ENCODE measurements at places on chromosomes 5 and 9.

DNA sequence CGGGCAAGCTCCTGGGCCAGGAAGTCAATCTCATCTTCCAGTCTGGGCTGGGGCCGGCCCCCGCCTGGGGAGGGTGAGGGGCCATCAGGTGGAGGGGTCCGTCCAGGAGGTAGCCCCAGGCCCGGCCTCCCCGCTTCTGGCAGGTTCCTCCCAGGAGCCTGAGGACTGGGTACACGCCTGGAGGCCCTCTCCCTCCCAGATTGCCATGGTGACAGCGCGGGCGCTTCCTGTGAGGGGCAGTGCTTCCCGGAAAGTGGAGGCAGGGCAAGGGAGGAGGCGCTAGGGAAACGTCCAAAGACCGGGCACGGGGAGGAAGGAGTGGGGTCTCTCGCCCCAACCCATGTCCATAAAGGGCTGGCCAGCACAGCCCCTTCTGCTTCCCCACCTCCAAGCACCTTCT is 4.9 kb downstream of the NPDC1 start:
- DNase-seq, result no peak

DNA sequence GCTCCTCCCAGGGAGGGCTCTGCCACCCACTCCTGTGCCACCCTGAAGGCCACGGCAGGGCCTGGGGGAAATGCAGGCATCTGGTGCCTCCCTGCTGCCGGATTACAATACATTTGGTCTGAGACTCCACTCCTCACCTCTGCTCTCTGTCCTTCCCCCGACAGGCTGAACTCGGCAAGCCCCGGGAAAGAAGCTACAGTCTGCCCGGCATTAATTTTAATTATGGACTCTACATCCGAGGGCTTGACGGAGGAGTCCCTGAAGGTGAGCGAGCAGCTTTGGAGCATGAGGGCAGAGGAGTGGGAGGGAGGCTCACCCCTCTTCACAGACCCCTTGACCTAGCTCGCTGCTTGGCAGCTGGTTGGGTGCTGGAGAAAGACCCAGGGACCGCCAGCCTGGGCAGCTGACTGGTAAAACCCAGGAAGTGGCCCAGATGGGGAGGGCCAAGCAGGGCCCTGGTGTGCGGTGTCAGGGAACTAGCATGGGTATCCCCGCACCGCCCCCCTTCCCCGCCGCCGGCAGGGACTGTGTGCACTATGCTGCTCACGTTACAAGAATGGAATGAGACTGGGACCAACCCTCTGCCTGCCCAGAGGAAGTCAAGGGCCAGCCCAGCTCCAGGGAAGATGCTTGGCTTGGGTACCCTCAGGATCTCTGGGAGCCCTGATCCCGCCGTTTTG is 83.7 kb upstream of the BARHL1 start:
- DNase-seq, result peak; percentile 15

DNA sequence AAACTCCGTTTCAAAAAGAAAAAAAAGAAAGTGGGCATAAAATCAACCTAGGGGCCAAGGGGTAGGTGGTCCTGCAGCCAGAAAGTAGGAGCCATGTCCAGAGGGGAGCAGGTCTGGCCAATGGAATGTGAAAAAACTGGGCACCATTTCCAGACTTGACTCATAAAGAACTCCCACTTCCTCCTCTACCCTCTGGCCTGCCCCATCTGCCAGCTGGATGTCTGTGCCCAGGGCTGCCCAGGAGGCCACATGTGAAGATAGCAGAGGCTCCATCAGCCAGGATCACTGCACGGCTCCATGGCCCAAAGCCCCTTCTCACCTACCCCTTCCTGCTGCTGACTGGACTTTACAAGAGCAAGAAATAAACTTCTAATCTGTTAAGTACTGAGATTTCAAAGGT is 42.1 kb upstream of the EEIG1 start:
- DNase-seq, result no peak

DNA sequence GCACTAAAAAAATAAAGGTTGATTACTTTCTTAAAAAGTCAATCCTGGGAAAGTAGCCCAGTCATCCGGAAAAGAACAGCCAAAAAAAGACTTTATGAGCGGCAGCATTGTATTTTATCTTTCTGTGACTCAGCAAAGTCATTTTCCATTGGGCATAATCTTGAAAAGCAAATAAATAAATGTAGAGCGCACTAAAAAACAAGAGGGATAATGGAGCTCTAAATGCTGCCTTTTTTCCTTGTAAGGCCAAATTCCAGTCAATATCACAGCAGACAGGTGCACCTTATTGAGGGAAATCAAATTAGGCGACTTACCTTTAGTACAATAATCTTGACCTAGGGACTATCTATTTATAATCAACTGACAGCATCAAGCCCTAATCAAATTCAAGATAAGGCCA is 266.8 kb downstream of the MTRR start:
- DNase-seq, result no peak

GRCh38 chr5:13581132-13581531 is 363.4 kb downstream of the DNAH5 start:
- DNase-seq, result no peak

DNA sequence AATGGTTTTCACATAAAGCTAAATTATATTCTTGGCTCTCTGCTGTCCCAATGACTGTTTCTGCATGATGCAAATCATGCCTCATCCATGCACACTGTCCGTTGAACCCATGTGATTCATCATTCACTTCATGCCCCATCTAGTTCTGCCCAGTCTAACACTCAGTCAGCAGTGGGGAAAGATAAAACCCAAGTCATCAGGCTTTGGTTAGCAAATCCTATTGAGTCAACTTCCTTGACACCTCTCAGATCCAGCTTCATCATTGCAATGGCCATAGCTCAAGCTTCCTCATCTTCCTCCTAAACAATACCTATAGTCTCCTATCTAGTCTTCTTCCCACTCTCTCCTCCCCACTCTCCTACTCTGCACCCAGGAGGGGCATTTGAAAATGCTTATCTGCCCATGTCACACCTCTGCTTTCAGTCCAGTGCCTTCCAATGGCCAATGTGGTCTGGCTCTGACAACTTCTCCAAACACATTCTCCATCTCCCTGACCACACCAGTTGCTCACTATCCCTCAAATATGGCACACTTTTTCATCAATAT is 266.0 kb upstream of the TRIM32 start:
- DNase-seq, result no peak

GRCh38 chr5:167814828-167815227 is 476.6 kb upstream of the WWC1 start:
- DNase-seq, result peak; percentile 52

- DNase-seq, result no peak
These were observed 159.3 kb downstream of the SPATA31D1 start for GRCh38 chr9:82147798-82148425.

GRCh38 chr5:98458004-98458403 is 315.5 kb upstream of the RGMB start:
- DNase-seq, result no peak

GRCh38 chr5:149475777-149476176 is 75.5 kb downstream of the CSNK1A1 start:
- no peak for DNase-seq

DNA sequence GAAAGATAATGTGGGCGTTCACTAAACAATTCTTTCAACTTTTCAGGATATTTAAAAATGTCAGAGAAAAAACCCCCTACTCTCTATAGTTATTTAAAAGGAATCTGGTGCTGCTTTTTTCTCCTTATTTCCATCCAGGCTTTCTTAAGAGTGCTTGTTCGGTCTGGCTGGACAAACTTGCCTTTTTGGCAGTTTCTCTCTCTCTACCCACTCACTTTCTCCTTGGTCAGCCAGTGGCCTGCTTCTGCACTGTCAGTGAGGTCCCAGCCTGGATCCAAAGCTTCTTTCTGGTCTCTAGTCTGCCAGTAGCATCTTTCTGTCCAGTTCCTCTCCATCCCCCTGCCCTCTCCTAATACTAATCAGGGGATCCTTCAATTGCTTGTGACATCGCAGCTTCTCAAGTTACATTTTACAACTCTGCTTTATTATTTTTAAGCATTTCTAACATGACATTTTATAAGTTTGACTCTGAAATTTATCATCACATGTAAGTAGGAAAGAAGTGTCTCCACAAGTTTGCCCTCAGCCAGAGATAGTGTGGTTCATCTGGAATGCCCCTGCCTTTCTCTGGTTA is 50.4 kb downstream of the PIK3R1 start:
- DNase-seq, result no peak

DNA sequence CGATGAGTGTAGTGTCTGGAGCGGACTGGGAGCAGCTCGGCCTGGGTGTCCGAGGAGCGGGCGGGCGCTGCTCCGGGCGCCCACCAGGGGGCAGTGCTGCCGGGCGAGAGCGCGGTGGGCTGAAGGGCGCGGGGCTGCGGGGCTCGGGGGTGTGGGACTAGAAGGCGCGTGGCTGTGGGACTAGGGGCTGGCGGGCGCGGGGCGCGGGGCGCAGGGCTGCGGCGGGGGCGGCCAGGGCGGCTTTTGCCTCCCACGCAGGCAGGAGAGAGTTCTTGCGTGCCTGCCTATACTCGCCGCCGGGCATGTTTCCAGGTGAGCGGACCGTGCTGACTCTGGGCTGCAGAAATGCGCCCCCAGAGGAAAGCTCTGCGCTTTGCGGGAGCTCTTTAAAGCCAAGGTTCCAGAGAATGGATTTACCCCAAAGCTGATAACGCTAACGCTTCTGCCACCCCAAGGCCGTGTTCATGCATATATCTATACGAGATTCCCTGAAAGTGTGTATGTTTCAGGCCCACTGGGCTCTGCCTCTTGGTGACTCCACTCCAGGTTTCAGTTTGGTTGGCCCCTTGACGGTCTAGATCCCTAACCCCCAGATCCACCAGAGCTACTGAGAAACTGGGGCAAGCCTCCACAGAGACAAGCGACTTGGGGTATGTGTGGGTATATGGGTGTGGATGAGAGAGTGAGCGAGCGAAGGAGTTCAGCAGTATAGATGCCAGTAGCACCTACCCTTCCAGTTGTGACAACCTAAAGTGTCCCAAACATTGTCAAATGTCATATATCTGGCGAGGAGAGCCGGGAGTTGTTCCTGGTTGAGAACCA is 56.2 kb downstream of the ACER2 start:
- DNase-seq, result peak; percentile 83

- DNase-seq, result no peak
These were observed 44.8 kb downstream of the SUSD1 start for GRCh38 chr9:112130347-112130746.

DNA sequence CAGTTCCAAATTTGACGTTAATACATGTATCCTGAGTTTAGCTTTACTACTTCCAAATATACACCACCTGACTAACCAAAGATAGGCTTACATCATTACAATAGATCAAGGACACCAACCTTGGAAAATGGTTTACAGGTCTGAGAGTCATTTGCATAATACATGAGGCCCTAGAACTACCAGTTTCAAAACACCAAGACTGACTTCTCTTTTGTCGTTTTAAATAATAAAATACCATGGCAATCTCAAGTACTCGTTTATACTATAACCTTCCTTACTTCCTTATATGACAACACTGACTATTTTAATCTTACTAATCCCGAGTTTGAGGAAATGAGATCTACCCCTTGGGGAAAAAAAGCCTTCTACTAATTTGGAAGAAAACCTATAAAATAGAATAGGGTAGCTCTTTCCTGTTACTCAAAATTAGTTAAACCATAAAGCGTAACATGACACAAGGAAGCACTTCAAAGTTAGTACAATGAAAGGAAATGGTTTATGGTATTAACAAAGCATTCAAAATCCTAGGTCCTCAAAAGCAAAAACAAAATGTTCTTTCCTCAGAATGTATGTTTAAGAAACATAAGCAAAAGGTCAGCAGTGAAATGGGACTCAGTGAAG is 42.1 kb downstream of the UBQLN1 start:
- DNase-seq, result no peak

- no peak for DNase-seq
These were observed 213.4 kb upstream of the ELL2 start for GRCh38 chr5:96175090-96175489.

GRCh38 chr9:37641331-37641730 is 9.4 kb upstream of the FRMPD1 start:
- DNase-seq, result no peak

DNA sequence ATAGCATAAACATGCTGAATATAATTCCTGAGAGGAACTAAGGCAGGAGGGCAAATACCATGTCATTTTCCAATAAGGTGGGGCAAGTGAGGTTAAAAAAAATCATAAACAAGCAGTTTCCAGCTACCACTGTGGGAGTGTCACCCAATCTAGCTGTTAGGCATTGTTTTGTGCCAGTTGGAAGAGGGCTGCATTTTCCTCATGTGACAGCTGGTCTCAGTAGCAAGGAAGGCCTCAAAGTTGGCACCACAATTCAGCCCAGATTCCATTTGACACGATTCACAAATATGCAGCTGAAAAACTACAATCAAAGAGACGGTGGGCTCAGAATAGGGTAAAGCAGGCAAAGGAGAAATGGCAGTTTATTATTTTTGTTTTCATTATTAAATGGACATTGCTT is 636.1 kb downstream of the KIF4B start:
- DNase-seq, result no peak

DNA sequence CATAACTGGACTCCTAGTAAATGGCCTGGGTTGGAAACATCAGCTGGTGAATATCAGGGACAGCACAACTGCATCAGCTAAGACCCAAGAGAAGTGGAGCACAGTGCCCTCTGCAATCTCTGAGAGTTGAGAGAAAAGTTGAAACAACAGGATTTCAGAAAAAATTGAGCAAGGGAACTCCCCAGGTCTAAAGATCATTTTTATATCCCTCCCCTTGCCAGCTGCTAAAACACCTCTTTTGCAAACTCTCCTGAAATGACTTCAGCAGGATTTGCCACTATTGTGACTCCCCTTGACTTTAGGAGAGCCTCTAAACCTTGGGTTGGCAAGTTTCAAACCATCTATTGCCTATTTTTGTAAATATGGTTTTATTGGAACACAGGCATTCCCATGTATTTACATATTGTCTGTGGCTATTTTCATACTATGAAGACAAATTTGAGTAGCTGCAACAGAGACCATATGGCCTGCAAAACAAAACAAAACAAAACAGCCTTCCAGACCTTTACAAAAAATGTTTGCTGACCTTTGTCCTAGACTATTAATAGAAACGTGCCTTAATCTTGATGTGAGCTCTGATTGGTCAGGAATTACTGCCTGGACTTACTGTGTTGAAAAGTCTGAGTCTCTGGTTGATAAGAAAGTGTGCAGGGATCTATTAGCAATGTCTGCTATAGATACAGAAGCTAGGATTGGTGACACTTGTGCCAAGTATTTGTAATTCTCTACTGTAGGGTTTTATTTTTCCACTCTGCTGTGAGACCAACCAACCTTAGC is 37.7 kb upstream of the PLPPR1 start:
- DNase-seq, result no peak

DNA sequence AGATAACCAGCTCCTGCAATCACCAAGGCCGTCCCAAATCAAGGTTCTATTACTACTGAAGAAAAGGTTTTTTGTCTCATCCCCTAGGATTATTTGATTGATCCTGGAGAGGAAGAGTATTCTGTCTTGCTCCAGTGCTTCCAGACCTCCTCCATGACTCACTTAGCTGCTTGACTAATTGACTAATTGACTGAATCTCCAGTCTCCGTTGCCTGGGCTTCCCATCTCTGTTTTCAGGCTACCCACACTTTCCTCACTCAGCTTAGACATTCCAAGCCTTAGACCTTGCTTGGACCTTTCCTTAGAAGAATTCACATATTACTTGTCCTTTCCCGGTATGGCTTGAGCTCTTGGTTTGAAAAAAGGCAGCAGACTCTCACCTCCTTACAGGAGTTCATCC is 60.6 kb downstream of the FRMD3 start:
- DNase-seq, result no peak

GRCh38 chr9:13113216-13113615 is 166.3 kb downstream of the MPDZ start:
- DNase-seq, result no peak
